Spinal cord (tissue), 10 donors: ENCODE measurements at places on chromosomes 4 and X. TPM values are rescaled to one million over a fixed set of nuclear protein-coding genes. Genes with fewer than 3 reads are reported as not detected.

PPP1R2C gene
- polyA plus RNA-seq: not detected

MAGEA10 gene
- polyA plus RNA-seq: not detected

RAB40A gene
- 2.9 TPM for polyA plus RNA-seq

FMR1NB gene
- polyA plus RNA-seq: 0.18 TPM
